A673 (cell line): ENCODE measurements at places on chromosomes 7 and 10. TPM values are rescaled to one million over a fixed set of nuclear protein-coding genes. Genes with fewer than 3 reads are reported as not detected.

CREB5 gene
- 7.1 and 10.3 TPM in 2 replicates for total RNA-seq

DNA sequence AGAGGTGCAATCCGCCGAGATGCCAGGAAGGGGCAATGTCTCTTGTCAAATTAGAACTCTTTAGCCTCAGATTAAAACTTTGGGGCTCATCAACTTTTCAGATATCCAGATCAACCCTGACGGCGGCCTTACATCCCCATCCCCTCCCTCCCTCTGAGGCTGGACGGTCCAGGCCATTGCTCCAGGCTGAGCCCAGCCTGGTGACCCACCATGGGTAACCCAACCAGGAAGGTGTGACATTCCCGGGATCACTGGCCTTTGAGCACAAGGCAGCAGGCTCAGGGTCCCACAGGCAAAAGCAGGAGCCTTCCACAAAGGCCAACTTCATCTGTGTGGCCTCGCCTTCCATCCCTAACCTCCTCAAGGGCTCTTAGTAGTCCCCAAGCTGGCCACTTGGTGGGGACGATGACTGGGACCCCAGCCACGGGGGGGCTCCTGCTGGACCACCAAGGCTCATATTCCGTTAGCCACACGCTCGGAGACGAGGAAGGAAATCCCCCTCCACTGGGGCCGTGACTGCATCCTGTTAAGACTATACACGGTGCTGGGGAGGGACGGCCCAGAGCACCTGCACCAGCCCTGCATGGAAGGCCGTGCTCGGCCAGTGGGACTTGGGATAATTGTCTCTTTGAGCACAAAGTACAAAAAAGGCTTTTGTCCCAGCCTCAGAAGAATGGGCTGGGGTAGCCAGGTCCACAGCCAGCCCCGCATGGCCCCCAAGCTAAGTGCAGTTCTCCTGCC lies 62.8 kb downstream of the ZRANB1 start:
- H3K27me3 ChIP-seq: no peaks in the 10 kb centered on the region
- H3K36me3 ChIP-seq: peaks cover 18% of the 10 kb centered on the region
- H3K4me1 ChIP-seq: no peaks in the 10 kb centered on the region
- no peak for DNase-seq
- H3K4me3 ChIP-seq: no peak overlapping the region

GRCh38 chr7:137342828-137343261 lies 688 bp downstream of the PTN start:
- H3K36me3 ChIP-seq: no peaks in the 10 kb centered on the region
- H3K4me1 ChIP-seq: no peaks in the 10 kb centered on the region
- DNase-seq: no peak

DNA sequence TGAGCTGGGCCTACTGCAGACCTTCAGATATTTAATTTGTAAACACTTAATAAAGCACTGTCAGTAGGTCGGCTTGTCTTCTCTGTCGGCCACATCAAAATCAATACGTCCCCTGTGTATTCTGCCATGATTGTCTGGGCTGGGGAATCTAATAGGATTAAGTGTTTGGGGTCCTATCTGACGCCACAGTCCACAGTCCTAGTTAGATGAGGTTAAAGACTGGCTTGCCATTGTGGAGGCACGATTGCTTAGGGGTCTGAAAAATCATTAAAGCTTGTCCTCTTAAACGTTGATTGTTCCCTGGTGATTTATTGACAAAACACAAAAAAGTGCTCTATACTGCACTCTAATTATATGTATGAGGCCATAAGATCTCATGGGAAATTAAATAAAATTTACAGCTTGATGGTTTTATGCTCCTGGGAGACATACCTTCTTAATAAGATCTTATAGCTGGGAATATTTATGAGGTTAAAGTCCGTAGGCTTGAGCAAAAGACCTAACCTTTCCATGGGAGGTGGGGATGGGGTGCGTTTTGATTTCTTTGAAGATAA lies 650.3 kb upstream of the GALNT17 start:
- no peak for DNase-seq
- H3K36me3 ChIP-seq: no peaks in the 10 kb centered on the region
- H3K27me3 ChIP-seq: no peaks in the 10 kb centered on the region
- no peak overlapping the region for H3K27ac ChIP-seq

TBX20 gene
- total RNA-seq: 1.8 TPM in 2 replicates

MACC1 gene
- not detected in 2 replicates for total RNA-seq

- H3K4me3 ChIP-seq: no peak overlapping the region
- H3K27me3 ChIP-seq: no peaks in the 10 kb centered on the region
- H3K27ac ChIP-seq: no peak overlapping the region
- H3K4me1 ChIP-seq: no peaks in the 10 kb centered on the region
Observed at GRCh38 chr10:52539463-52539862, 225.4 kb downstream of the DKK1 start.

LBX1 gene
- not detected in 2 replicates for total RNA-seq

DNA sequence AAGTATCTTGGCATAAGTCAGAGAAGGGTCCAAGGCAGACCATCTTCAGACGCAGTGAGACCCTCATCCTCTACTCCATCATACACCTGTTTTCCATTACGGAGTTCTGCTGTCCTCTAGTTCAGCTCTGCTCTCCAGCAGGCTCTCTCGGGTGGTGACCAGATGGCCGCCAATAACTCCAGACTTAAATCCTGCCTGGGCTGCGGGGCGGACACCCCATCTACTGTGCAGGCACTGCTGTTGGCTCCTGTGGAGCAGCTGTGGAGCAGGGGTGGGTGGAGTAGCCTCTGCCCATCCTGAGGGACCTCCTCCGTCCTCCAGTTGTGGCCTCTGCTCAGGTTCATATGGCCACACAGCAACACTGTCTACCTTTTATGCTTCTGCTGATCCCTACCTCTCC lies 608.1 kb downstream of the SDK1 start:
- H3K27me3 ChIP-seq: no peaks in the 10 kb centered on the region
- H3K4me3 ChIP-seq: no peak overlapping the region
- no peak for DNase-seq
- peaks cover 6% of the 10 kb centered on the region for H3K4me1 ChIP-seq

OPN1SW gene
- not detected in 2 replicates for total RNA-seq
